Nephron progenitor cell (in vitro differentiated cells): ENCODE measurements at places on chromosomes 1 and 21.

- DNase-seq: peak; percentile 87
Measured at GRCh38 chr1:210407207-210407886, 78.6 kb downstream of the HHAT start.

GRCh38 chr1:59343576-59343840 is 46.6 kb downstream of the FGGY start:
- DNase-seq: no peak

DNA sequence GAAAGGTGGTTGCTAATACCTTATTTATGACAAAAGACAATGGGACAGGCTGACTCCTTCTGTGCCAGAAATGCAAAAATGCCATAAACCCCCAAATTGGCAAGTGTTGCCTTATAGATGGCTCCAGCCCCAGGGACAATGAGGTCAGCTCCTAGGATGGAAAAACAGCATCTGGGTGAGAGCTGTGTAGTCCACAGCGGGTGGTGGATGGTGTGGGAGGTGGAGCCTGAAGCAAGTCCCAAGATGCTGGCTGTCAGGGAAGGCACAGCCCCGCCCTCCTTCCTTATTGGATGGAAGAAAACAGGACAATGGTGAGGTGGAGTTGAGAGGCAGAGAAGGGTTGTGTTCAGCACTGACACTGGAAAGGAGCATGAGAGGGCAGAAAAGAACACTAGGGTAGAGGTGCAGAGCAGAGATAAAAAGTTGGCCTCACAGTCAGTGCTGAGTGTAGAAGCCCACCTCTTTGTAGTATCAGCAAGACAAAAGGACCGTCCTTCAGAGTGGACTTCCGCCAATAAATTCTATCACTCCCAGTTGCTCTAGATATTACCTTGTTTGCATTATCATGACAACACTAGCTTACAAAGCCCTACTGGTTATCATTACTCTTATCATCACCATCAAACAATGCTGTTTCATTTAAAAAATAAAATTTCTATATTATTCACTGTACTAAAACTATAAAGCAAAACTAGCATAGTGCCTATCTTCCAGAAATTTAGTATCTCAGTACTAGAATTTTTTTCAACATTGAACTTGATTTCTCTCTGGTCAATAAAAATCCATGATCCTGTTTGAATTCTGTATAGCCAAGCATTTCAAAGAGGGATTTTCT is 3.7 kb upstream of the SDE2 start:
- DNase-seq: peak; percentile 52

DNA sequence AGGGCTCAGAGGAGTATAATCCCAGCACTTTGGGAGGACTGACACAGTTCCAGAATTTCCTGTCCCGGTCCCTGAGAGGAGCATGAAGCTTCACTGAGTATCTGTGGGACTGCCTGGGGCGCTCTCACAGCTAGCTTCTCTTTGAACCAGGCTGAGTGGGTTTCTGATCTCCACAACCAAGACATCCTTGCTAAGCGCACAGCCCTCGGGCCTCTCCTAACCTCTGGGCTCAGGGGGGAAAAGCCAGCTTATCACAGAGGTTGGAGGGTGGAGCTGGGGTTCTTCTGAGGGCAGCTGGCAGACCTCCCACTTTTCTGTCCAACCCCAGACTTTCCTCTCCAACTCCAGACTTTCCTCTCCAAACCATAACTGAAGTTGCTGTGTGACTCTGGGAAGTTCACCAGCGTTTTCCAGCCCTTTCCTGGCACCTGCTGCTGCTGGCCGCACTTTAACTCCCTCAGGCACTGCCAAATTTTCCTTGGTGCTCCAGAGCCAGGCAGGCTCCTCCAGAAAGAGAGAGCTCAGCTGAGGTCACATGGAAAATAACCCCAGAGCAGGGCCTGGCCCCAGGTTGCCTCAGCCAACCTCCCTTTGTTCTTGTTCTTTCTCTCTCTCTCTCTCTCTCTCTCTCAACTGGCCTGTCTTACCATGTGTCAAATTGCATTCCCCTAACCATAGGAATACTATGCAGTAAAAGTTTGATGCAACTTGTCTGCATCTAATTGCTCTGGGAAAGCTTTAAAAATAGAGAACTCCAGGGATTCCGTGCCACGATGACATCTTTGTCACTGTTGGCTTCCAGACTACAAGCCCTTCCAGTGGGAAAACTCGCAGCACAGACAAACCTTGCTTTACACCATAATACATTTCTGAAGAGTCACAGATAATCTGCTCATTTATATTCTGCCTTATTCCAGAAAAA is 49.5 kb downstream of the OLFML2B start:
- DNase-seq: no peak

DNA sequence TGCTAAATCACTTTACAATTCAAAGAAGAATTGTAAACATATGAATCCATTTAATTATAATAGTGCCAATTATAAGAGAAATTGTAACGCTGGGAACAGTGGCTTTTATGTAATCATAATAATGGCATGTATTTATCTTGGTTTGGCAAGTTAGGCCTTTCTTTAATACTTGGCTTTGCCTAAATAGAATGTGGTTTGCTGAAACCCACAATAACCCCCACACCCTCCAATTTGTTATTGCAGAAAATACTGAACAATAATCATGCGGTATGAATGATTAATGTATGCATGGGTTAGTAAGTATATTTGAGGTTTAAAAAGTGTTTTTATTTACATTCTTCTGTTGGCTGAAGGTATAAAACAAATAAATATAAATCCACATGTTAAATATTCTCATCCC is 138.2 kb downstream of the NFIA start:
- DNase-seq: no peak

GRCh38 chr1:227908359-227908758 is 39.4 kb downstream of the WNT9A start:
- no peak for DNase-seq

- DNase-seq: no peak
Measured at GRCh38 chr1:81298266-81298665, 502.5 kb upstream of the ADGRL2 start.

DNA sequence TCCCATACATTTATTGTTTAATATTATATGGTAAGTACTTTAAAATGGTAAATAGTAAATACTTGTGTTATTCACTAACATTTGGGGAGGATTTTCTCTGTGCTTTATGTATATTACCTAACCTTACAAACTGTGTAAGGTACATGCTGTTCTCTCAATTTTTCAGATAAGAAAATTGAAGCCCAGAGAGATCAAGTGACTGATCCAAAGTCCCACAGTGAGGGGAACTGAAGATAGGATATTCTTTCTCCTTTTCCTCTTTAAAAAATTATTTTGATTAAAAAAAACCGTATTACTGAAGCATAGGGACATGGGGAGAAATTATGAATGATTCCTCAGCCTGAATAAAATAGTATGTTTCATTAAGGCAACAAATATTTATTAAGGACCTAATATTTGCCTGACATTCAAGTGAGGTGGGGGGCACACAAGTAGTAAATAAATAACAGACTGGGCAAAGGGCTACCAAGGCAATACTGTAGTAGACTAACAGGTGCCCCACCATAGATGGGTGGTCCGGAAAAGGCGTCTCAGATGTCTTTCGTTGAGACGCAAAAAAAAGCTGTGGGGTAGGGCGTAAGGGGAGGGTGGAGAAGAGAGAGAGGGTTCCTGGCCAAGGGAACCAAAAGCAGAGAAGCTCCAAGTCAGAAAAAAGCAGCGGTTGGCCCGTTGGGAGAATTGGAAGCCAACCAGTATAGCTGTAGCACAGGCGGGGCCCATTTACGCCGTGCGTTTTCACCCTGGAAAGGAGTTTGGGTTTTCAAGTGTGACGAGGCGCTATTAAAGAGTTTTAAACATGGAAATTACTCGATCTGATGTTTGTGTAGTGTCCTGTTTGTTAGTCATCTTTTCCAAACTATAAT is 944 bp upstream of the AGO3 start:
- peak; percentile 37 for DNase-seq

DNA sequence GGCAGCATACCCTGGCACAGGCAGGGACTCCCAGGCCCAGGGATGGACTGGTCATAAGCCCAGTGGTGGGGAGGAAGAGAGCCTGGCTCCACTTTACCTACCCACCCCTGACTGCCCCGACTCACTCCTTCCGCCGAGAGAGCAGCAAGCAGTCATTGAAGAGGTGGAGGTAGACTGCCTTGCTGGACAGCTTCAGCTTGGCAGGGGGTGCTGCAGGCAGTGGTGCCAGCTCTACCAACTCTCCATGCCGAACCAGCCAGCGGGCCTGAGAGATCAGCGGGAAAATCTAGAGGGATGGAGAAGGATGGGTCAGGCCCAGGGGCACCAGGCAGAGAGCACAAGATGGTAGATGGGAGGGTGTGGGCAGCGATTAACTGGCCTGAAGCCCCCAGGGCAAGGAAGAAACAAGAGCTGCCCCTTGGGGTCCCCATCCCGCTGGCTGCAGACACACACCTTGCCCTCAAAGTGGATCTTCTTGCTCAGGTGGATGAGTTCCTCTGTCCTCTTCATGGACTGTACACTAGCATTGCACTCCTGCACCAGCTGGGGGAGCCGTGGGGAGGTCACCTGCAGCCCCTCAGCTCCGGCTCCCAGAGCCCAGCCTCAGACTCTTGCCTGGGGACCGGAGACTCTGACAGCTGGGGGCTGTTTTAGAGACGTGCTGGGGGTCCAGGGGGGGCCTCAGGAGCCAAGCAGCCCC is 7.7 kb downstream of the ARHGEF19 start:
- peak; percentile 61 for DNase-seq

DNA sequence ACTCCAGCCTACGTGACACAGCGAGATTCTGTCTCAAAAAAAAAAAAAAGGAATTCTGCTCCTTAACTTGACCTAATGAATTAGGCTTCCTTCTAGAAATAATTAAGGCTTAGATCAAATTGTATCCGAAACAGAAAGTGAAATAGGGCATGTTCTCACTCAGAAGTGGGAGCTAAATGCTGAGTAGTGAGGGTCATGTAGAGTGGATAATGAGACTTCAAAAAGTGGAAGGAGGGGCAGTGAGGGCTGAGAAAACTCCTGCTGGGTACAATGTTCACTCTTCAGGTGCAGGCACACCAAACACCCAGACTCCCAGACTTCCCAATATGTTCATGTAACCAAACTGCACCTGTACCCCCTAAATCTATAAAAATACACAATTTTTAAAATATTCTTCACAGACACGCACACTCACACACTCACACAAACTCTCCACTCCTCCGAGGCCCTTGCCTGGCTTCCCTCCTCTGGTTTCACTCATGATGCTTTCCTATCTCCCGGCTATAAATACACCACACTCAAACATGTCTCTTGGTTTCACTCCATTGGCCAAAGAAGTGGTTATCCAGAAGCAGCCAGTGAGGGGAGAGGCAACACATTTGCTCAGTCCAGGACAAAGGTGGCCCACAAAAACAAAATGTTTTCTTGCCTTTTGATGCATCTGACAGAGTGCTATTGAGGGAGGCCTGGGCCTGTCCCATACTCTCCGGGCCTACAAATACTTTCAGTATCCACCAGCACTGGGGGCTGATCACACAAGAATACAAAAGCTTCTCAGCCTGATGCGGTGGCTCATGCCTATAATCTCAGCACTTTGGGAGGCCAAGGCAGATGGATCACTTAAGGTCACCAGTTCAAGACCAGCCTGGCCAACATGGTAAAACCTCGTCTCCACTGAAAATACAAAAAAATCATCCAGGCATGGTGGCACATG is 249.2 kb downstream of the TOMM20 start:
- DNase-seq: no peak

DNA sequence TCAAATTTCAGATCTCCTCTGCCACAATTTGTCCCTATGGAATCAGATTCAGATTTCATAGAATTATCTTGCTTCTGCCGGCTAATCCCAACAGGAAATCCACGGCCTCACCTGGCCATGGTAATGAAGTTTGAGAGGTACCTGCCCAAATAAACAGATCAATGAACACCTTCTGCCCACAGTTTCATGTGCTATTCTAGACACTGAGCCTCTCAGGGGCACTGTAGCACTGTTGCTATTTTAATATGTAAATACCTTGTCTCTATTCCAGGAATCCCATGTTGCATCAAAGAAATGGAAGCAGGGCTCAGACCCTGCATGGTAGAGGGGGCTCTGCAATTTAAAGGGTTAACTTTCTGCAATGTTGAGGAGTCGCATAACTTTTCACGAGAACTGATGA is 593.1 kb downstream of the PTBP2 start:
- no peak for DNase-seq

DNA sequence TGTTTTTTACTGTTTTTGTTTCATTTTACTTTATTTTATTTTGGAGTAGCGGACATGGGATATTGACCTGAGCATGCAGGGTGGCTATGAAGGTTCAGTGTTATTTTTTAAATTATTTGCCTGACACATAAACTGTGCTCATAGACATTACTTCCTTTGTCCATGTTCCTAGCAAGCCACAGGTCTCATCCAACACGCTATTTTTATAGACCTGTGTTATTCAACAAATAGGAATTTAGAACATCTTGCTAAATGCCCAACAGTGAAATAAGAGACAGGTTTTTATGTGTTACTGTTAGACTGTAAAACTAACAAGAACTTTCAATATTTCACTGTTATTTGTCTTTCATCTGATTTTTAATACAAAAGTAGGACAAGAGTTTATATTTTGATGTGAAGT is 756.4 kb downstream of the KCNT2 start:
- no peak for DNase-seq

GRCh38 chr1:56973923-56974742 is 8.3 kb upstream of the C8B start:
- DNase-seq: no peak

DNA sequence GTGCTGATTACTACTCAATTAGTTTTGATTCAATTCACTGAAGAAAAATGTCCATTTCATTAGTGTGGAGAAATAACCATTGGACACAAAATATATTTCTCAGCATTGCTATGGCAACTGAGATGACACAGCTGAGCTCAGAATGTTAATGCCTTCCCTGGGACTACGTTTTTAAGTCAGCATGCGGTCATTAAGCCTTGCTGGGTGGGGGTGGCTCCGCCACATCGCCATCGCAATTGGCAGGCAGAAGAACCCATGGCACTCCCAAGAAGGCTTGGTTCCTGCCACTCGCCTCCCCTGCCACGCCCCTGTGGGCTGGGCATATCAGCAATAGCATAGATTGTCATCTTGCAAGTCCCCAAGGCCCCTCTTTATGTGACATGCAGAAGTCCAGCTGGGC is 256.7 kb upstream of the CAMK1G start:
- no peak for DNase-seq
